Peyer's patch (tissue), 4 donors: ENCODE measurements at places on chromosomes 11 and 22. TPM values are rescaled to one million over a fixed set of nuclear protein-coding genes. Genes with fewer than 3 reads are reported as not detected.

SPA17 gene
- total RNA-seq: not detected

RASSF7 gene
- 156 TPM for total RNA-seq

SAA4 gene
- not detected for total RNA-seq

MS4A6A gene
- total RNA-seq: 7.4 TPM

SCGB1D4 gene
- total RNA-seq: not detected

USH1C gene
- total RNA-seq: 249 TPM

PKDREJ gene
- total RNA-seq: not detected

PRR33 gene
- not detected for total RNA-seq

CSF2RB gene
- total RNA-seq: 24.8 TPM

APOA4 gene
- 4,300 TPM for total RNA-seq

CDHR5 gene
- total RNA-seq: 1,265 TPM

ZBED4 gene
- 23.5 TPM for total RNA-seq

VSIG10L2 gene
- not detected for total RNA-seq

P2RY6 gene
- 1.5 TPM for total RNA-seq

APOBEC3A gene
- not detected for total RNA-seq

SLC7A4 gene
- total RNA-seq: 0.40 TPM

PATE1 gene
- not detected for total RNA-seq

SLC5A12 gene
- total RNA-seq: 172 TPM

MMP20 gene
- total RNA-seq: not detected

LRRC56 gene
- total RNA-seq: 4.1 TPM
